ENCODE measurements at places on chromosomes 3 and 15.

DNA sequence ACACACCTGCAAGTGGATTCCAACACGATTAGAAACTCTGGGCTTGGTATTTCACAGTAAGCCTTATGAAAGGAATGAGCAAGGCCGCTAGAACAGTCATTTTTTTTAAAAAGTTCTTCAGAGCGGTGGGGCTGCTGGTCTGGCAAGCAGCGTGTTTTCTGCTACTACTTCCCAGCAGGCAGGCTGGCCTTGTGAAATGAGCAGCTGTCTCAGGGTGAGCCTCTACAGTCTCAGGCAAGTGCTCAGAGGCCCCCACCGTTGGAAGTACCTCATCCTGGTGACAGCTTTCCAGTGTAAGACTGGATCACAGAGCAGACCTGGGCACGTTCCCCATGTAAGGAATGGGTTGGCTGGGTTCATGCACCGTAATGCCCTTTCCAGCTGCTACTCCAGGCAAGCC is 119.2 kb downstream of the LRIG1 start:
- DNase-seq, result no peak

GRCh38 chr3:152258448-152259393 is 10.0 kb upstream of the MBNL1 start:
- no peak for DNase-seq

GRCh38 chr3:50624634-50625033 is 7.7 kb downstream of the MAPKAPK3 start:
- DNase-seq, result no peak

- DNase-seq, result no peak
These were observed 1121.5 kb downstream of the NAALADL2 start for GRCh38 chr3:175980486-175981090.

DNA sequence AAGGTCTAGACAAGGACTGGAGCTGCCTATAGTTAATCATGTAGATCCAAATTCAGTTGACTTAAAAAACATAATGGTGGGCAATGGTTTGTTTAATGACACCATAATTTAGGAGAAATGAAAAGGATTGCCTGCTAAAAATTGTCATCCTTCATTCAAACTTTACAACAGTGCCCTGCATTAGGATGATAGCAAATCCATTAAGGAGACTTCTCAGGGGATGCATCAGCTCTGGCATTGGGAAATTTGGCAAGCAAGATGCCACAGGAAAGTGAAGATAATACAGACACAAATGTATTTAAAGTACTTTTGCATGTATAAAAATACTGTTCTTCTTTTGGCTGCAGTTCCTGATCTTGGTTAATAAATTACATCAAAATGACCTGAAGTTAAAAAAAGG is 93.1 kb upstream of the SKOR1 start:
- no peak for DNase-seq

GRCh38 chr15:44188795-44189194 is 6.3 kb downstream of the FRMD5 start:
- DNase-seq, result no peak

- no peak for DNase-seq
These were observed 242.8 kb upstream of the GBE1 start for GRCh38 chr3:82004266-82004665.

DNA sequence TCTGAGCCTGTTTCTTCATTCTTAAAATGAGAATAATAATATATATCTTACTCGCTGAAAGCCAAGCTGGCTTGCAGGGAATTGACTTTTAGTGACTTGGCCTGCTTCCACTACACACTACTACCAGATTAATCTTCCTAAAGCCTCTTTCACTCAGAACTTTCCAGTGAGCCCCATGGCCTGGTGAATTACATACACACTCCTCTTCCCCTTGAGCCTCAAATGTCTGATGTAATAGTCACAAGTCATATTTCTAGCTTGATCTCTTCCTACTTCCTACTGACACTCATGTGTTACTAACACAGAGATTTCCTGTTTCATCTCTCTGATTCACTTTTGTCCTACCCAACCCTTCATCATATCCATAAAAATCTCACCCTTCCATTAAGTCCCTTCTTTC is 82.7 kb upstream of the SOX2 start:
- no peak for DNase-seq

DNA sequence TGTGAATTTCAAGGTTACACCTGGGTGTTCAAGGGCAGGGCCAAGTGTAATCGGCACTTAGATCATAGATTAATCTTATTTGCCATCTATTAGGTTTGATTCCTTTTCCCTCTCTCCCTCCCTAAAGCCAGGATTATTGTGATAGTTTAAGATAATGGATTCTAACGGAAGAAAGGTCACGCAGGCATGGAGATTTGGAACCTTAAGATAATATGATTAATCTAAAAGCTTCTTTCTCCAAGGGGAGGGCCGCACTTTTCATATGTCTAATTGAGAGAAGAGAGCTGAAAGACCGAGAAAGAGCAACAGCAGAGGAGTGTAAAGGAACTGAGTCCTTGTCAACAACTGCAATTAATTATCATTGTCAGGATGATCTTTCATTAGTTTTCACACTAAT is 858.8 kb upstream of the NR2F2 start:
- DNase-seq, result no peak

- no peak for DNase-seq
These were observed 105.1 kb upstream of the ETV5 start for GRCh38 chr3:186213946-186214345.

DNA sequence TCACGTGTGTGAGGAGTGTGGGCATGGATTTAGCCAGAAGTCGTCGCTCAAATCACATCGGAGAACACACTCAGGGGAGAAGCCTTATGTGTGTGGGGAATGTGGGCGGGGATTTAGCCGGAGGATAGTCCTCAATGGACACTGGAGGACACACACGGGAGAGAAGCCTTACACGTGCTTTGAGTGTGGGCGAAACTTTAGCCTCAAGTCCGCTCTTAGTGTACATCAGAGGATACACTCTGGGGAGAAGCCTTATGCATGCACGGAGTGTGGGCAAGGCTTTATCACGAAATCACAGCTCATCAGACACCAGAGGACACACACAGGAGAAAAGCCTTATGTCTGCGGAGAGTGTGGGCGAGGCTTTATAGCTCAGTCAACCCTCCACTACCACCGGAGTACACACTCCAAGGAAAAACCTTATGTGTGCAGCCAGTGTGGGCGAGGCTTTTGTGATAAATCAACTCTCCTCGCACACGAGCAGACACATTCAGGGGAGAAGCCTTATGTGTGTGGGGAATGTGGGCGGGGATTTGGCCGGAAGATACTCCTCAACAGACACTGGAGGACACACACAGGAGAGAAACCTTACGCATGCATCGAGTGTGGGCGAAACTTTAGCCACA is 28.1 kb downstream of the ZNF589 start:
- peak; percentile 76 for DNase-seq

All from activated CD8-positive, alpha-beta memory T cell treated with anti-CD3 and anti-CD28 coated beads for 24 hours (primary cell).